Ovary (tissue), 10 donors: ENCODE measurements at places on chromosomes 16 and 17. TPM values are rescaled to one million over a fixed set of nuclear protein-coding genes. Genes with fewer than 3 reads are reported as not detected.

GRCh38 chr17:13806092-13806491 lies 204.4 kb upstream of the HS3ST3A1 start:
- no peak overlapping the region for H3K4me3 ChIP-seq
- H3K36me3 ChIP-seq = no peaks in the 10 kb centered on the region
- H3K4me1 ChIP-seq = no peaks in the 10 kb centered on the region
- H3K27ac ChIP-seq = no peak overlapping the region
- no peak for DNase-seq
- H3K27me3 ChIP-seq = no peaks in the 10 kb centered on the region

GRCh38 chr17:75899767-75900468 lies 3.2 kb upstream of the TRIM65 start:
- no peaks in the 10 kb centered on the region for H3K27me3 ChIP-seq
- H3K4me3 ChIP-seq = no peak overlapping the region
- no peaks in the 10 kb centered on the region for H3K36me3 ChIP-seq
- peaks cover 7% of the 10 kb centered on the region for H3K4me1 ChIP-seq

DNA sequence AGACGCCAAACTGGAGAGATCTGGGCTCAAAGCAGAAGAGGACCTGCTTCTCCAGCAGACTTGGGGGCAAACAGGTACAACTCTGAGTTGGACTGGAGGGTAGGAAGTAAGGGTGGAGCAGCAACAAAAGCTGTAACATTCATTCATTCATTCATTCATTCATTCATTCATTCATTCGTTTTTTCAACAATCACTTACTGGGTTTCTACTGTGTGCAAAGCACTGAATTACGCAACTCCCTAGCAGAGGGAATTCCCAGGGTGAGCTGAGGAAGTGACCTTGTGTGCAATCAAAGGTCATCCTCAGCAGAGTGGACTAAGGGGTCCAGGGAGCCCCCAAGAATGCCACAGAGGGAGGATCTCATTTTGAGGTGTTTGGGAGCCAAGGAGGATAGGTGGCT lies 231.1 kb upstream of the SDK2 start:
- no peaks in the 10 kb centered on the region for H3K4me1 ChIP-seq
- no peak overlapping the region for H3K4me3 ChIP-seq
- no peaks in the 10 kb centered on the region for H3K27me3 ChIP-seq
- no peak for DNase-seq

Gene CCL2
- 35.1 TPM for polyA plus RNA-seq

Gene TCAP
- polyA plus RNA-seq = 1.6 TPM

Gene ADAMTS18
- 1.00 TPM for polyA plus RNA-seq

Gene PDE6G
- 1.3 TPM for polyA plus RNA-seq
